ENCODE measurements at places on chromosomes 3 and 15. TPM values are rescaled to one million over a fixed set of nuclear protein-coding genes. Genes with fewer than 3 reads are reported as not detected.
A peak's percentile ranks its signal among the peaks of the same experiment; 100 is the strongest.

The ISLR gene
- 170 TPM for total RNA-seq

- no peaks in the 10 kb centered on the region for H3K27me3 ChIP-seq
- H3K4me1 ChIP-seq, result no peaks in the 10 kb centered on the region
- H3K4me3 ChIP-seq, result no peak overlapping the region
- DNase-seq, result no peak
- H3K36me3 ChIP-seq, result no peaks in the 10 kb centered on the region
These were observed 427.4 kb downstream of the FGF12 start for GRCh38 chr3:192299921-192300320.

DNA sequence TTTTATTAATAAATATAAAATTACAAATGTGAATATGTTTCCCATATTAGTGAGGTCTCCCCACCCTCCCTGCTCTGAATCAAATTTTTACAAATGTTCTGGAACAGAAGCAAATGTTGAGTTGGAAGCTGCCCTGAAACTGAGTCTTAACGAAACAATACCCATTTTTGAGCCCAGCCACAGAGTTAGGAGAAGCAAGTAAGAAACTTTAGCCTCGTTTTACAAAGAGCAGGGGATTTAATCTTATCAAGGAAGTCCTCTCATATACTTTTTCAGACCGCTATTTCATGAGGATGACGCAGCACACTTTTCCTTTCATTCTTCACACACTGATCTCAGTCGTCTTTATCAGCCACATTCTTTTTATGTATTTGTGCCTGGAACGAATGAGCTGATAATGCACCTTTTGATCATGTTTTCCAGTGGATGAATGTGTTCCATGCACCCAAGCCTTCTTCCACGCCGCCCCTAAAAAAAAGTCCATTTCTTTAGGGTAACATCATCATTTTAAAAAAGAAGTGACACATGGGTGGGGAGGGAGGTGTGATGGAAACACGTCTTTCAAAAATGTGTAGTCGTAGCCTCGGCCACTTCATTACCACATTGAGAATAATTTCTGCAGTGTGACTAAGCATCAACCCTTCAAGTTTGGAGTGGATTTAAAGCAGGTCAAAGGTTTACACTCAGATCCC, 48.1 kb downstream of the SETMAR start:
- no peak for DNase-seq
- H3K27me3 ChIP-seq, result no peaks in the 10 kb centered on the region
- H3K36me3 ChIP-seq, result no peaks in the 10 kb centered on the region
- H3K4me3 ChIP-seq, result peak overlapping the region; percentile 23

- no peak overlapping the region for H3K4me3 ChIP-seq
- H3K27me3 ChIP-seq, result no peaks in the 10 kb centered on the region
- no peaks in the 10 kb centered on the region for H3K4me1 ChIP-seq
- no peaks in the 10 kb centered on the region for H3K36me3 ChIP-seq
- no peak overlapping the region for H3K27ac ChIP-seq
- no peak for DNase-seq
These were observed 205.2 kb upstream of the NANOGP8 start for GRCh38 chr15:35290301-35290721.

DNA sequence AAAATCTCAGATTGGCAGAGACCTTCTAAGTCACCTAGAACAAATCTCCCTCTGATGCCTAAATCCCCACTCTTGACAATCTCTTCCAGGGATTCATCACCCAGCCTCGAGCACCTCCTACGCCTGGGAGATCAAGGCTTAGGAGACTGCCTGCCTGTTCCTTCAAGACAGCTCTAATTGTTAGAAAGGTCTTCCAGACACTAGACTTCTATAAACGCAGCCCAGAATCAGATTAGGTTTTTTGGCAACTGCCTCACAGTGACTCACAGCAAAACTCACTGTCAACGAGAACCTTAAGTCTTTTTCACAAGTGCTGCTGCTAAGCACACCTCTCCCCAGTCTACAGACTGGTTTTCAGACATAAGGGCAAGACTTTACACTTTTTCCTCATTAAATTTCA, 23.1 kb downstream of the SRGAP3 start:
- H3K27me3 ChIP-seq, result no peaks in the 10 kb centered on the region
- H3K27ac ChIP-seq, result peak overlapping the region; percentile 51
- no peak overlapping the region for H3K4me3 ChIP-seq
- H3K36me3 ChIP-seq, result no peaks in the 10 kb centered on the region

DNA sequence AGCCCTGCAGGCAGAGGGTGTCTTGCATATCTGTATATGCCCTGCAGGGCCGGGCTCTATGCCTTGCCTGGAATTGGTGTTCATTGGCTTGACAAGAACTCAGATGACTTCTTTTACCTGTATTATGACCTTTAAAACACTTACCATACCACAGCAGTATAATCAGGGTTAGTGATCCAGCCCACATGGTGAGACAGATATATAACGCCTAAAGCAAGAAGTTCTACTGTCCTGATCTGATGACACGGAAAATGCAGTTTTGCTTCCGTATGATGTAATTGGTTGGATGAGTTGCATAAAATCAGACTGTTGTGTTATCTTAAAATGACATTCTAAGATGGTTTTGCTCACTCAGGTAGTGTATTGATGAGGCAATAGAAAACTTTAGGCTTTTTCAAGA, 9.4 kb downstream of the CCDC174 start:
- no peak for DNase-seq
- no peak overlapping the region for H3K4me3 ChIP-seq
- H3K27me3 ChIP-seq, result no peaks in the 10 kb centered on the region
- H3K4me1 ChIP-seq, result no peaks in the 10 kb centered on the region
- no peak overlapping the region for H3K27ac ChIP-seq
- H3K36me3 ChIP-seq, result no peaks in the 10 kb centered on the region
